ENCODE measurements at places on chromosomes 3 and 15. TPM values are rescaled to one million over a fixed set of nuclear protein-coding genes. Genes with fewer than 3 reads are reported as not detected.

IL5RA gene
- total RNA-seq, result not detected

ATP8B4 gene
- total RNA-seq, result 0.67 TPM

EEF1AKMT4 gene
- total RNA-seq, result 13.2 TPM

GALNT15 gene
- total RNA-seq, result 0.03 TPM

TGM5 gene
- not detected for total RNA-seq

PAQR9 gene
- total RNA-seq, result 3.0 TPM

CCR4 gene
- total RNA-seq, result not detected

GOLGA8T gene
- total RNA-seq, result 1.6 TPM

POLR2H gene
- total RNA-seq, result 73.3 TPM

GHSR gene
- total RNA-seq, result not detected

ILDR1 gene
- not detected for total RNA-seq

AP3B2 gene
- 0.40 TPM for total RNA-seq

TRPM1 gene
- not detected for total RNA-seq
